ENCODE measurements at places on chromosomes 16 and 17.

- no peak for DNase-seq
Measured at GRCh38 chr17:36680701-36681202, 79.4 kb downstream of the MRM1 start.

- DNase-seq = peak; percentile 42
Measured at GRCh38 chr16:69397821-69398521, 12.2 kb upstream of the TERF2 start.

GRCh38 chr16:68539711-68540239, 684 bp downstream of the ZFP90 start:
- DNase-seq = no peak

GRCh38 chr16:66435896-66436295, 8.8 kb downstream of the BEAN1 start:
- no peak for DNase-seq

- DNase-seq = no peak
Measured at GRCh38 chr17:10775740-10776356, 28.1 kb downstream of the TMEM238L start.

- DNase-seq = no peak
Measured at GRCh38 chr17:48738424-48738802, 9.9 kb upstream of the HOXB13 start.

- DNase-seq = no peak
Measured at GRCh38 chr17:79769570-79770506, 8.1 kb upstream of the CBX2 start.

DNA sequence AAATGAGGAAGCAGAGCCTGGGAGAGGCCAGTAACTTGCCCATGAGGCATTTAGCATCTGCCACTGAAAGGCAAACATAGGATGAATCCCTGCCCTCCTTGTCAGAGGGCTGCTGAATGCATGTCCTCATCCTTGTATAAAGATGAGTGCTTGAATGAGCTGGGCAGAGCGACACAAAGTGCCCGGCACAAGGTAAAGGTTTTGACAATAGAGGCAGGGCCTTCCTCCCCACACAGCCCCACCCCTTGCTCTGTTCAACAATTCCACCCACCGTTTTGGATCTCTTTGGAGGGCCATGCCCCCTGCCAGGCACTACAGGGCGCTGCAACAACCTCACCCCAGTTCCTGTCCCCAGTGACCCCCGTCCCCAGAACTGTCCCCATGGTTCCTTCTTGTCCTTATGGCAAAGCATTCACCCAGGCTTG, 1.4 kb upstream of the KRT19 start:
- DNase-seq = no peak

- DNase-seq = no peak
Measured at GRCh38 chr17:49016775-49017463, 19.7 kb downstream of the IGF2BP1 start.

DNA sequence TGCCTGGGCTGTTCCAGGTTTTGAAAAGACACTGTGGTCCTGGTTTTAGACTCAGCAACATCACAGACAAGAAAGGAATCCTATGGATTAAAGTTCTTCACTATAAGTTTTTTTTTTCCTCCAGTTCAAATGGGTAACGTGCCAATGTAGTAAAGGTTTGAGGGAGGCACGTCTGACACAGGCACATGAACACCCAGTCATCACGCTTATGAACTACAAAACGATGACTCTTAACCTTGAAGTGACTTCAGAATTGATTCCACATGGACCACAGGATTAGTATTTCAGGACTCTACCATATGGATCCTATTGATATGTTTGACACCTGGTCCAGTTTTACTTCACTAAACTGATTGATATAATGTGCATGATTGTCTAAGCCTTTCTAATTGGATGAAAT, 2.3 kb downstream of the PRMT7 start:
- no peak for DNase-seq

DNA sequence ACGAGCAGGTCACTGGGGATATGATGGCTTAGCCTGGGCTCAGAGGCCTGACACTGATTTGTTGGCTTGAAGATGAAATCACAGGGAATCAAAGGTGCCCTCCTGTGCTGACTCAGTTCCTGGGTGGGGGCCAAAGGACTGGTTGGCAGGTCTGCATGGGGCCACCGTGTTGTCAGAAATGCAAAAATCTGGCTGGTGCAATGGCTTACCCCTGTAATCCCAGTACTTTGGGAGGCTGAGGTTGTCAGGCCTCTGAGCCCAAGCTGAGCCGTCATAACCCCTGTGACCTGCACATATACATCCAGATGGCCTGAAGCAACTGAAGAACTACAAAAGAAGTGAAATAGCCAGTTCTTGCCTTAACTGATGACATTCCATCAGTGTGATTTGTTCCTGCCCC, 314.2 kb downstream of the WWOX start:
- no peak for DNase-seq

GRCh38 chr16:20791923-20792612, 14.2 kb downstream of the ERI2 start:
- DNase-seq = no peak

DNA sequence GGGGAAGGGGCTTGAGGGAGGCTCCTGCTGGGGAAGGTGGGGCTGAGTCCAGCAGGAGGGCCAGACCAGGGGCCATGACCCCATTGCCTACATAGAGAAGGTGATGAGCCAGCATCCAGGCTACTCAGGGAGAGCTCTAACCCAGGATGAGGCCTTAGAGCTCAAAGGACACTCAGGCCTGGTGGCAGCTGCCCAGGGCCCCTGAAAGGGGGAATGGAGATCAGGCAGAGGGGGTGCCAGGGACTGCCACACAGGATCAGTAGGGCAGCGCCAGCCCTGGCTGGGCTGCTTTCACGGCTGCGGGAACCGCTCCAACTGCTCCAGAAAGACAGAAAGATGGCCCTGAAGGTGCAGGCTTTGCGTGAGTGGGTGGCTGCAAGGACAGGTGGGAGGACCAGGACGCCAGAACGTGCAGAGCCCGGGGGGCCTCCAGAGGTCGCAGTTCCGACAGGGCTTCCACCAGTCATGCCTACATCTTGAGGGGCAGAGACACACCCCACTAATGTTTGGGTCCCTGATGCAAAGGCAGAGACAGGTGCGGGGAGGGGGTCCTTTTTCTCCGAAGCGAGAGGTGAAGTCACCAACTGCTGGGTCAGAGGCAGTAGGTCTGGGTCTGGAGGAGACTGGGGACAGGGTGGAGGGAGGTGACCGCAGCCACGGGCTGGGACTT, 882 bp upstream of the ATP6V0C start:
- DNase-seq = no peak

DNA sequence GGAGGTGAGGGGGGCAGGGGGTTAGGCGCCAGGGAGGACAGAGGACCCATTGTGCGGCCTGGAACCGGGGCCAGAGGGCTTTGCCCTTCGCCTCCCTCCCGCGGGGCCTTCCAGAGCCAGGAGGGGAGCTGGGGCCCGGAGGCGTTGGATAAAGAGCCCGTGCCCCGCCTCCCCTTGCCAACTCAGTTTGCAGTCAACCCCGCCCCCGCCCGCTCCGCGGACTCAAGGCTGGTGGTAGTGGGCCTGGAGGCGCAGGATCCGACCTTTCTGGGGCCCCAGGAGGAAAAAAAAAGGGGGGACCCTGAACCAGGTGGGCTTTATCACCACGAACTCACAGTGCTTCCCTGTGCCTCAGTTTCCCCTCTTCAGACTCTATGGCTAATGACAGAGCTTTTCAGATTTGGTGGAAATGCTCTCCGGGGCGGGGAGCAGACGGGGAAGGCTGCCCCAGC, 2.0 kb upstream of the SPHK1 start:
- no peak for DNase-seq

DNA sequence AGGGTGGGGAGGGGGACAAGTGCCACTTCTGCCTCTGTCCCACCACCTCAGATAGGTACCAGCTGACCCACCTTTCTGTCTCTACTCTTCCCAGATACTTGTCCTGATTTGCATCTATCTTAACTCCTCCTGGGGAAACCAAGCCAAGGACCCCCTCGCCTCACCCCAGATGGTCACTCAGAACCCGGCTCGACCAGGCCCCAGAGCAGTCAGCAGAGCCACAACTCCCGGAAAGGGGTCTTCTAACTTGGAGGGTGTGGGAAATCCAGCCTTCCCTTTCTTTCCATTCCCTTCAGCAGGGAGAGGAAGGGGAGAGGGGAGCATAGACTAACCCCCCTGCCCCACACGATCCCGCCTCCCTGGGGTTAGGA, 1.9 kb downstream of the CAVIN1 start:
- no peak for DNase-seq

GRCh38 chr17:69046121-69046807, 14.5 kb downstream of the ABCA9 start:
- no peak for DNase-seq

DNA sequence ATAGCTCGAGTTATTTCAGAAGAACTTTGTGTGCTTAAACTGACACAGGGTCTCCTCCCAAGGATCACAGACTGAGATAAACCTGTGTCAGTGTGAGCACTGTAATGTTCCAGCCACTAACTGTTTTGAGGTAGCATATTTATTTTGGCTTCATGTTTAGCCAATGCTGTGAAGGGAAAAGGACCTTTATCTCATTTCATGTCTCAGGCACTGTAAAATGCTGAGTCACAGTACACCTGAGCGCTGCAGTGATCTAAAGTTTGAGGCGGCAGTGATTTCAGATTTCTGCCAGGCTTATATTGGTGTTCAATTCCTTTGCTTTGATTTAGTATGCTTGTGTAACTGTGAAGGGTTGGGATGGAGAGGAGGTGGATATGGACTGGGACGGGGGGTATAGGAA, 3.1 kb upstream of the DNAJA2 start:
- DNase-seq = no peak

DNA sequence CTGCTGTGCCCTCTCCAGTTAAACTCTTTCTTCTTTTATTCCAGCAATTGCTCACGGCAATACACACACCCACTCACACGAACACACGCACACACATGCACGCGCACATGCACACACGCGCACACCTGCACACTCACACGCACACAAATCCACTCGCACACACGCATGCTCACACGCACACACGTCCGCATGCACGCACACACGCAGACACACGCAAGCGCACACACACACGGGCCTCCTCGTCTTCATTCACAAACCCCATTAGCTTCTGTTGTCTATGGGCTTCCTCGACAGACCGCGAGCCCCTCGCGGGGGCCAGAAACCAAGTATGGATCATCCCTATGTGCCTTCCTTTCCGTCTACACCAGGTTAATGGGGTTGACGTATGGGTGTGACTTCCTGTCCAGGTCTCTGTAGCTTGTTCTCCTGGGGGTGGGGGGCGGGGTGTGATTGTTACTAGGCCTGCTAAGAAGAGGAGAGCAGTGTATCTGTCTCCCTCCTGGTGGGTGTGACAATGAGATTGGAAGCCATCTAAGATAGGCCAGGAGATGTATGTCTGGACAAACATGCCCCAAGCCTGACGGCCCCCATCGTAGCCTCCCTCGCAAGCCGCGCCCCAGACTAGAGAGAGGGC, 670 bp upstream of the CTF1 start:
- peak; percentile 52 for DNase-seq

- DNase-seq = no peak
Measured at GRCh38 chr17:50626037-50626574, 8.6 kb upstream of the ABCC3 start.

DNA sequence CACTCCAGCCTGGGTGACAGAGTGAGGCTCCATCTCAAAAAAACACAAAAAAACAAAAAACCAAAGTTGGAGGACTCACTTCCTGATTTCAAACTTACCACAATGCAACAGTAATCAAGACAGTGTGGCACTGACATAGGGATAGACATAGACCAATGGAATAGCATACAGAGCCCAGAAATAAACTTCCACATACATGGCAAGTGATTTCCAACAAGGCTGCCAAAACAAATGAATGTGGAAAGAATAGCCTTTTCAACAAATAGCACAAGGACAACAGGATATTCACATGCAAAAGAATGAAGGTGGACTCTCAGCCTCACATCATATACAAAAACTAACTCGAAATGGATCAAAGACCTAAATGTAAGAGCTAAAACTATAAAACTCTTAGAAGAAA, 36.8 kb upstream of the RASD1 start:
- no peak for DNase-seq

- DNase-seq = no peak
Measured at GRCh38 chr17:44272954-44273353, 5.0 kb upstream of the SLC4A1 start.

DNA sequence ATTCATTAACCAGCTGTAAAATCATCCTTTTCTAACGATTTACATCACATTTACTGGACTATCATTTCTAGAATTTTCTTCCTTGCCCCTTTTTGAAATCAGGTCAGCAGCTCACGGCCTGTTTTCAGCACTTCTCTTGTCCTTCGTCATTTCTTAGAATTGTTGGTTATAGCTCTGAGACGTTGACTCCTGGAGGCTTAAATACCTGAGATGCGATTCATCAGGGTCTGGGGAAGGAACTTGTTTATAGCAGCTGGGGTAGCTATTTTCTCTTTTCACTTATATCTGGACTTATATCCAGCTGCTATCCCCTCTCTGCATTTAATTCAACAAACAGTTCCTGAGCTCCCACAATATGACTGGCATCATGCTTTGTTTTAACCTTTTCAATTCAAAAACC, 338.7 kb upstream of the TNRC6C start:
- no peak for DNase-seq

- DNase-seq = no peak
Measured at GRCh38 chr17:17453088-17453487, 23.7 kb upstream of the MED9 start.

DNA sequence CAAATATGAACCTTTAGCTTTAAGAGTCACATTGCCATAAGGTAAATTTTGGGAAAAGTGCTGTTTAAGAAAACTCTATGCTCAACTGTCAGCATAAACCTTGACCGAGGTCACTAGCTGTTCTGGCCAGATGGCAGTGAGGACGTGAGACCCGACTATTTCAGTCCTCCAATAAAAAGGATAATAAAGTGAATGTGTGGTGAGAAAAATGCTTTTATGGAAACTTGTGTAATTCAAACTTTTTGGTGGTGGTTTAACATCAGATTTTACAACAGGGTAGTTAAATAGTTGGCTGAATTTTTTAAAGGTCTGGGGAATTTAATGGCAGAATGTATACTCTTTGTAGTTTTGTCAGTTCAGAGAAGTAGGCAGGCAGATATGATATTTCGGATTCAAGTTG, 391.1 kb downstream of the PMP22 start:
- no peak for DNase-seq

- DNase-seq = no peak
Measured at GRCh38 chr17:81246679-81247338, 7.7 kb downstream of the NDUFAF8 start.

- DNase-seq = no peak
Measured at GRCh38 chr16:4790261-4790660, 2.1 kb upstream of the SEPTIN12 start.

DNA sequence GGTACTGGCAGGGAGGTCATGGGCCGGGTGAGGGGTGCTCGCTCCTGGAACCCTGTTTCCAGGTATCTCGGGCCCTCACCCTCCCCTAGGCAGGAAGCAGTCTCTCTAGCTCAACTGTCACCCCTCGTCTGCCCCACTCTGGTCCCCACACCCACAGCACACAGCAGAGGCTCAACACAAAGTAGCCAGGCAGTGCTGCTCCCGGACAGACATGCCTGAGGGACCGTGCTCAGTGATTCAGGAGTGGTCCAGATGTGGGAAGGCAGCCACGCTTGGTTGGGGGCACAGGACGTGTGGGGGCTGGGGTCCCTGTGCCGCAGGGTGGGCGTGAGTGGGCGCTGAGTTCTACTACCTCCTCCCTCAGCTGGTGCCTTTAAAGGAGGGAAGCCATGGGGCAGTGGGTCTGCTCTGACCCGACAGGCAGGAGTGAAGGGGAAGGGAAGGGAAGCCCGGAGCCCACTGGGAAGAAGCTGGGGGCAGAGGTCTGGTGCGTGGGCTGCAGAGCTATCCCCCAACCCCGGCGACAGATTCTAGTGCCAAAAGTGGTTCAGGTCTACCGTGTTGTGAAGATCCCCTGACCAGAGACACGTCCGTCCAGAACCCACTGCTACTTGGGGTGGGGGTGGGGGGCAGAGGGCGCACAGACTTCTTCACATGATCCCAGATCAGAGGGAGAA, 11.8 kb downstream of the SLC16A3 start:
- DNase-seq = no peak

Measured in skin of body (tissue), 3 donors.